ENCODE measurements at places on chromosomes 5 and 9.
A peak's percentile ranks its signal among the peaks of the same experiment; 100 is the strongest.

- DNase-seq: no peak
Observed at GRCh38 chr9:97559111-97559514, 57.6 kb downstream of the TMOD1 start.

DNA sequence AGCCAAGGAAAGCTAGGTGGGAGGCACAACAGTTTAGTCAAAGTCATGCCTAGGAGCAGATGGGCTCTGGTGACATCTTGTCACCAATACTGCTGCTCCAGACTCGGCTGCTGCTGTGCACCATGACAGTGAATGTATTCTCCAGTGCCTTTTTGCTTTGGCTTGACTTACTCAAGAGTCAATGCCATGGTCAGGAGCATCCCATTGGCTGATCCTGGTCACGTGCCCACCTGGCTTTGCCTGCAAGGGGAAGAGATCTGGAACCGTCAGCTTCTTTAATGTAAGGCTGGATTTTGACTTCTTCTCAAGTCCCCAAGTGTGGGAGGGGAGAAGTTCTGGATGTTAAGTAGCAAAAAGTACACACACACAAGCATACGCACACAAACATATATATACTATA, 19.9 kb upstream of the MUSK start:
- no peak for DNase-seq

DNA sequence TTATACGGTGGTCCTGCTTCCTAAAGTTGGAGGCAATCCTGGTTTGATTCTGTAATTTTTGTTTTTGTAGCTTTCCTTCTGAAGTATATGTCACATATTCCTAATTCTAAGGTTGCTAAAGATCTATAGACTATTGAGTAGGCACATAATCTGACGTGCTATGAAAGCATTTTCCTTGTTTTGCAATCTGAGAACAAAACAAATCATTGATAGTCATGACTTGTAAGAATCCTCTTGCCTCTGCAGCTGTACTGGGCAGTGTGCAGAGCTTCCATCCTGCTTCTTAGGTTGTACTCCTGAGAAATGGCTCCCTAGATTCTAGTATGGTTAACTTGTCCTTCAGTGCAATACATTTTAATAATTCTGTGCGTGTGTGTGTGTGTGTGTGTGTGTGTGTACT, 35.4 kb downstream of the SEMA6A start:
- no peak for DNase-seq

- DNase-seq: no peak
Observed at GRCh38 chr5:35440409-35440808, 177.3 kb upstream of the SPEF2 start.

DNA sequence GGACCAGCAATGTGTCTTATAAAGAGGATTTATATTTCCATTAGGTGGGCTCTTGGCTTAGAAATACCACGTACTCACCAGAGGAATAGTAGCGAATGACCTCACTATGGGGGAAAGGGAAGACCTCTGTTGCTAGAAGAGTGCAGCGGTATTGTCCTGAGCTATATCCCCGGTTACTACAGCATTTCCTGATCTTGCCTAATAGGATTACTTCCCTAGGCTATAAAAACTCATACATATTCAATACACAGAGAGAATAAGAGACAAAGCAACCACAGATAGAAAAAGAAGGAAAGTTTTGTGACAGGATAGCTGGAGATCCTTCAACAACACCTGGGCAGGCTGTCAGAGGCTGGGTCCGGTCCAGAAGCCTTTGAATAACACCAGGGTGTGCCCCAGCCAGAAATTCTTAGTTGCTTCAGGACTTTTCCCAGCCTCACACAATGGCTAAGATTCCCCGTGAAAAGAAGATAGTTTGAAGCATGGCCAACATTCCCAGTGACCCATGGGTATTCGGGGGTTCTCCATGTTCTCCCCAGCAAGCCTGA, 85.4 kb downstream of the TRIM36 start:
- DNase-seq: no peak

DNA sequence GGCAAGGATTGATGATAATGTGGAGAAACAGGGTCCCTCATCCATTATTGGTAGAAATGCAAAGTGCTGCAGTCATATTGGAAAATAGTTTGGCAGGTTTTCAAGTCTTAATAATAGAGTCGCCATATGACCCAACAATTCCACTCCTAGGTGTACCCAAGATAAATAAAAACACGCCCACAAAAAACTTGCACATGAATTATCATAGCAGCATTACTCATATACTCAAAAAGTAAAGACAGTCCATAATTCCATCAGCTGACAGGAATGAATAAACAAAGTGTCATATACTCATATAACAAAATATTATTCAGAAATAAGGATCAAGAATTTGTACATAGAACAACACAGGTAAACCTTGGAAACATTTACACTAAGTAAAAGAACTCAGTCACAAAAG, 242.9 kb upstream of the FTMT start:
- no peak for DNase-seq

GRCh38 chr9:136254381-136255165, 9.0 kb upstream of the QSOX2 start:
- no peak for DNase-seq

- no peak for DNase-seq
Observed at GRCh38 chr9:125325826-125326225, 64.2 kb downstream of the GAPVD1 start.

- no peak for DNase-seq
Observed at GRCh38 chr5:33300209-33300742, 140.5 kb upstream of the TARS1 start.

- DNase-seq: no peak
Observed at GRCh38 chr9:4130166-4130565, 169.7 kb downstream of the GLIS3 start.

GRCh38 chr9:131888923-131889322, 149.0 kb upstream of the RAPGEF1 start:
- no peak for DNase-seq

DNA sequence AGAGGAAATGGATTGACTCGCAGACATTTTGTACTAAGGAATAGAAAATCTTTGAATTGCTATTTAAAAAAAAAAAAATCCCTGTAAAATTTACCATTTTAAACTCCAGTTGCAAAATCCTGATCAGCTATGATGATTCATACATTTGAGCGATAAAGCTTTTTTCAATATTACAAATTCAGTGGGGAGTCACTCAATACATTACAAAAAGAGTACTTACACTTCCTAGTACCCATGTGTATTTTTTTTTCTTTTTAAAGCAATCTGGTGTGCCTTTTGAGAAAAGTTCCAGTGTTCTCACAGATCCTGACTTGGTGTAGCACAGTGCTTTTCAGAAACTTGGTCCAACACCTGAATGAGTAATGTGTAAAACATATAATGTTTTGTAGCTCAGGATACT, 54.3 kb downstream of the PIK3R1 start:
- no peak for DNase-seq

DNA sequence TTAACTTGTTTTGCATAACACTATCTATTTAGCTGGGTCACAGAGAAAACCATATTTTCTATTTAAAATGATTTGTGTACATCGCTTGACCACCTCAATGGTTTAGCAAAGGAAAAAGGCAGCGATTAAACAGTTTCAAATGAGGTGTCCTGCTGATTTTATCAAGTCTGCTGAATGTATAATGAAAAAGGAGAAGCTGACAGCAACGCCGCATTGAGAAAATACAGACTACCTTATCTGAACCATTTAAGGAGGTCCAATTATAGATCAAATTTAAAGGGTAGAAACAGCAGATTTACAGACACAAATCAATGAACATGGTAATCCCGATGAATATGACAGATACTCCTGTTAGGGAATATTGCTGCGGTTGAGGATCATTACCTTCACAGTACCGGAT, 29.6 kb downstream of the PSMB7 start:
- DNase-seq: no peak

- peak; percentile 29 for DNase-seq
Observed at GRCh38 chr5:28779161-28779754, 1740.9 kb upstream of the CDH9 start.

DNA sequence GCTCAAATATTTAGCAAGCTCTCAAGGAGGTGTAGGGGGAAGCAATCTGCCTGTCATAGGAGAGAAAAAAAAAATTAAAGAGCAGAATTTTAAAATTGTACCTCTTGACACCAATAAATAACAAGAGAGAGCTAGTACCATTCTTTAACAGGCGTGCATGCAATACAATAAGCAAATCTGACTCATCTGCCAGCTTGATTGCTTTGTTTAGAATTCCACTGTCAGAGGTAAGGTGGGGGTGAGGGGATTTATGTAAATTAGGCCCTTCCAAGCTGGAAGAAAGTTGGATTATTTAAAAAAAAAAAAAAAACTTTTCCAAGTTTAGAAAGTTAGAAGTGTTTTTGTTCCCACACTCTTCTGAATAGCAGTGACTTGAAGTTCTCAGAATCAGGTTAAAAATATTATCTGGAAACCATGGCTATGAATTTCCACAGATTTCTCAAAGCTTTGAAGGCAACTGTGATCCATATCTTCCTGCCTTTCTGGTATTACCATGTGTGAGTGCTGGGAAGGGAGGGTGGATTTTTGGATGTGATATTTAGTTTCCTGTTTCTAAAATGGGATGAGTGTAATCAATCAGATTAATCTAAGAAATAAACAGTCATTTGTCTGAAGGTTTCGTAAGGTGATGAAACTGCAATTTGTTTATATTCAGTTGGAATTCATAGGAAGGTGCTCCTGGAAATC, 477.5 kb downstream of the TLE4 start:
- peak; percentile 65 for DNase-seq

GRCh38 chr9:108048406-108049025, 558.9 kb upstream of the KLF4 start:
- no peak for DNase-seq

- DNase-seq: peak; percentile 39
Observed at GRCh38 chr9:106025453-106025852, 331.1 kb downstream of the TMEM38B start.

- DNase-seq: no peak
Observed at GRCh38 chr9:114905170-114905940, 25.0 kb downstream of the TNFSF8 start.

DNA sequence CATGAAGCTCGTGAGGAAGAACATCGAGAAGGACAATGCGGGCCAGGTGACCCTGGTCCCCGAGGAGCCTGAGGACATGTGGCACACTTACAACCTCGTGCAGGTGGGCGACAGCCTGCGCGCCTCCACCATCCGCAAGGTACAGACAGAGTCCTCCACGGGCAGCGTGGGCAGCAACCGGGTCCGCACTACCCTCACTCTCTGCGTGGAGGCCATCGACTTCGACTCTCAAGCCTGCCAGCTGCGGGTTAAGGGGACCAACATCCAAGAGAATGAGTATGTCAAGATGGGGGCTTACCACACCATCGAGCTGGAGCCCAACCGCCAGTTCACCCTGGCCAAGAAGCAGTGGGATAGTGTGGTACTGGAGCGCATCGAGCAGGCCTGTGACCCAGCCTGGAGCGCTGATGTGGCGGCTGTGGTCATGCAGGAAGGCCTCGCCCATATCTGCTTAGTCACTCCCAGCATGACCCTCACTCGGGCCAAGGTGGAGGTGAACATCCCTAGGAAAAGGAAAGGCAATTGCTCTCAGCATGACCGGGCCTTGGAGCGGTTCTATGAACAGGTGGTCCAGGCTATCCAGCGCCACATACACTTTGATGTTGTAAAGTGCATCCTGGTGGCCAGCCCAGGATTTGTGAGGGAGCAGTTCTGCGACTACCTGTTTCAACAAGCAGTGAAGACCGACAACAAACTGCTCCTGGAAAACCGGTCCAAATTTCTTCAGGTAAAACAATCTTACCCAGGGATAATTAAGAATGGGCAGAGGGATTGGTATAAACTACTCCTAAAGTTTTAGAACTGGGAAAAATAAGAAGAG, 12.9 kb downstream of the ITGA1 start:
- DNase-seq: peak; percentile 89

- DNase-seq: no peak
Observed at GRCh38 chr9:70563010-70563409, 148.6 kb upstream of the KLF9 start.

GRCh38 chr5:16539169-16539666, 73.6 kb upstream of the ZNF622 start:
- DNase-seq: no peak

DNA sequence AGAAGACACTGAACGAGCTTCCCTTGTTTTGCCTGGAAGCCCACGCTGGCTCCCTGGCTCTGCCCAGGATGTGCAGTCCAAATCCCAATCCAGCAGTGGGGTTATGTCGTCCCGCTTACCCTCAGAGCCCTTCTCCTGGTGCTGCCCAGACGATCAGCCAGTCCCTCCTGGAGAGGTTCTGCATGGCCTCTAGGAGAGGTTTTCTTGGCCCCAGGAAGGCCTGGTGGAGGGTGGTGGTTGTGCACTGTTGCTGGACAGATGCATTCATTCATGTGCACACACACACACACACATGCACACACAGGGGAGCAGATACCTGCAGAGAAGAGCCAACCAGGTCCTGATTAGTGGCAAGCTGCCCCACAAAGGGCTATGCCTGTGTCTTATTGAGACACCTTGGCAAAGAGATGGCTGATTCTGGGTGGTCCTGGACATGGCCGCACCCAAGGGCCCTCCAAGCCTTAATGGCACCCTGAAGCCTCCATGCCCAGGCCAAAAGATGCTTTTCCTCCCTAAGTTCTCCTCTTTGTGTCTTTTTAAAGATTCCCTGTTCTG, 10.5 kb upstream of the OLFM1 start:
- DNase-seq: no peak

- DNase-seq: no peak
Observed at GRCh38 chr9:91710158-91710557, 239.9 kb downstream of the ROR2 start.

DNA sequence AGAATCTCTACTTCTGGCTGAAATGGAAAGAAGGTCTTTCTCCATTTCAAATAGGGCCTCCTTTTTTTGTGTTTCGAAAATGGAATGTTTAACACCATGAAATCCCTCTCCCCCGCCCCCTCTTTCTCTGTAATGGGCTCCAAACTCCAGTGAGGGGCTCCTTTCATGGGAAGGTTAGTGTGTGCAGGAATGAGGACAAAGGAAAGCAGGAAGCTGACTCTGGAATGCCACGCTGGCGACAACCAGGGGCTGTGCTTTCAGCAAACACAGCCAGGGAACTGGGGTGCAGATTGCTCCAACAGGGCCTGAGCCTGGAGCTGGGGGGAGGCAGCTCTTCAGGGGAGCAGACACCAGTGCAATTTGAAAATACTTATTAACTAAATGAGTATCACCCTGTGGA, 82.8 kb downstream of the CRB2 start:
- peak; percentile 72 for DNase-seq

DNA sequence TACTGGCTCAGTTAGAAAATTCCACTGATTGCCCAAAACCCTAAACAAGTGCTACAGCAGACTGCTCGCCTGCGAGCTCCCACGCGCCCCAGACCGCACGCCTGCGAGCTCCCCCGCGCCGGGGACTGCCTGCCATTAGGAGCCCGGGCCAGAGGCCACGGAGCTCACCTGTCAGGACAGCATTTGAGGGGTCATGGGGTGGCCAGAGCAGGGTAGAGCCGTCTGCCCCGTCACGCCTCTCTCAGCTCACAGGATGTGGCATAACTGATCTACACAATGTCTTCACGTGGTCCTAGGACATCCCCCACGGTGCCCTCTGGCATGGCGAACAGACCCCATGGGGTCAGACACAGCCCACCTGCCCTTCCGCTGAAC, 29.1 kb upstream of the LRRC14B start:
- no peak for DNase-seq

All from mesendoderm (in vitro differentiated cells).